Occipital lobe (tissue), 3 donors: ENCODE measurements at places on chromosomes 2 and 18.

DNA sequence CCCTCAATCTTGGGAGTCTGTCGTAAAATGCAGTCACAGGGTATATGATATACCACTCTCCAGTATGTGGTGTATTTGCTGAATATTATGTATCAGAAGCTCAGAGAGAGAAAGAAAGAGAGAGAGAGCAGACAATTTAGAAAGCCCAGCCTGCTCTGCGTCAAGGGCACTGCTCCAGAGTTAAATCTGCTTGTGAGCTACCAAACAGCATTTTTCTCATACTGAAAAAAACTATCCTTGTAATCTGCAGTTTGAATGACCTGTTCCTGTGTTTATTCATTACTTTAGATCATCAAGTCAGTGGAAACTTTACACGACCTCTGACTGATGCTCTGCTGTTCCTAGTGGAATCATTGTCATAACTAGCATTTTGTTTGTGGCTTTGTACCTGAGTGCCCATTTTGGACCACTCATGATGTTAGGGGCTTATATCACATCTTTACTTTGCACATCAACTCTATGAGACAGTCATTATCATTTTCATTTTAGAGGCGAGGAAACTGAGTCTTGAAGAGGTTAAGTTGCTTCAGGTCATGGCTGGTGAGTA is 89.2 kb upstream of the PELI1 start:
- no peak for DNase-seq

- no peak for DNase-seq
Observed at GRCh38 chr2:198775737-198776136, 682.0 kb downstream of the SATB2 start.

- DNase-seq: no peak
Observed at GRCh38 chr18:57167617-57168308, 20.9 kb downstream of the BOD1L2 start.

DNA sequence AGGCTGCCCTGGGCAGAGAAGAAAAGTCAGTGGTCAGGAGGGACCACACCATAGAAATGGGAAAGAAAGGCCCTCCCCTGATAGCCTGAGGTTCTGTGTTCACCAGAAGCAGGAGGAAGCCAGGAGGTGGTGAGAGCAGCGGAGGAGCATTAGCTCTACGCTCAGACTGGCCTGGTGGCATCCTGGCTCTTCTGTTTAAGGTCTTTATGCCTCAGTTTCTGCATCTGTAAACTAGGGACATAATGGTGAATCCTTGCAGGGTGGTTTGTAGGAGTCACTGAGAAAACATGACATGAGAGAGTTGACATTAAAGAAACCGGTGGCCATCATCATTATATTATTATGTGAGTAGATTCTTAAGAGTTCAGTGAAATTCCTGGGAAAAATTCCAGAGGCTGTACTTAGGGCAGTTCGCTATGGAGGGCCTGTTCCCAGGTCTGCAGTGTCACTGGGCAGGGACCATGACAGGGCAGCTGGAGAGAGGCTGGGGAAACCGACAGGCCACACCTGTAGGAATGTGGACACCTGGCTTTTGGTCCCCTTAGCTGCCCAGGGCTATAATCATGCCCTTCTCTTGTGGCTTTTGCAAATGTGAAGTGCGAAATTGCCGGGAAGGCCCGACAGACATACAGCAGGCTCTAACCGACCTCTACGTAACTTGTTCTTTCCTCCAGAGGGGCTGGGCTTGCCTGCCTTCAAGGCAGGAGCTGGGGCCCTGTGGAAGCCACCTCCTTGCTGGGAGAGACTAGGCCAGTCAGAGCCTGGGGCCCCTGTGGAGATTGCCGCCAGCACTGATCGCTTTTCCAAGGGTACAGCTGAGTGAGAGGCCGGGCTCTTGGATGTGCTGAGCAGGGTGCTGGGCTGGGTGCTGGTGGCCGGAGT is 31.0 kb downstream of the GLI2 start:
- no peak for DNase-seq
